ENCODE measurements at places on chromosomes 12 and 14. TPM values are rescaled to one million over a fixed set of nuclear protein-coding genes. Genes with fewer than 3 reads are reported as not detected.

Gene ABHD12B
- total RNA-seq: not detected

GRCh38 chr14:87170179-87170578, 822.8 kb downstream of the GALC start:
- DNase-seq: no peak

Gene GPRC5D
- total RNA-seq: not detected

- no peak for DNase-seq
Measured at GRCh38 chr12:51333536-51333935, 9.6 kb upstream of the BIN2 start.

DNA sequence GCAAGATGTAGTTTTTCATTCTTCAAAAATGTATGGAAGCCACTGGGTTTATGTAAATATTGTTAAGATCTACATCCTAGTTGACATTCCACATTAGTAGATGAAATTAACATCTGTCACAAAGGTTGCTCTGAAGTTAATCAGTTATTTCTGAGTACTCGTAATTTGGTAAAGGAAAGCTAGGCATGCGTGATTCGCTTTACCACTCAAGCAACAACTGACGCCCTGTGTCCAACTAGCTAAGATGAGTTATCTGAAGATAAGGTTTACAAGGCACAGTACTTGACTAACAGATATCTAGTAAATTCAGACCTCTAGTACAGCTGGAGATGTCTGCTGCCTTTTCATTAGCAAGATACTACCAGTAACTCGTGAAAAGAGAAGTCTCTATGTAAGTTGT, 14.1 kb downstream of the PRKD1 start:
- DNase-seq: no peak

- DNase-seq: no peak
Measured at GRCh38 chr12:50894241-50894640, 51.5 kb downstream of the TMPRSS12 start.

DNA sequence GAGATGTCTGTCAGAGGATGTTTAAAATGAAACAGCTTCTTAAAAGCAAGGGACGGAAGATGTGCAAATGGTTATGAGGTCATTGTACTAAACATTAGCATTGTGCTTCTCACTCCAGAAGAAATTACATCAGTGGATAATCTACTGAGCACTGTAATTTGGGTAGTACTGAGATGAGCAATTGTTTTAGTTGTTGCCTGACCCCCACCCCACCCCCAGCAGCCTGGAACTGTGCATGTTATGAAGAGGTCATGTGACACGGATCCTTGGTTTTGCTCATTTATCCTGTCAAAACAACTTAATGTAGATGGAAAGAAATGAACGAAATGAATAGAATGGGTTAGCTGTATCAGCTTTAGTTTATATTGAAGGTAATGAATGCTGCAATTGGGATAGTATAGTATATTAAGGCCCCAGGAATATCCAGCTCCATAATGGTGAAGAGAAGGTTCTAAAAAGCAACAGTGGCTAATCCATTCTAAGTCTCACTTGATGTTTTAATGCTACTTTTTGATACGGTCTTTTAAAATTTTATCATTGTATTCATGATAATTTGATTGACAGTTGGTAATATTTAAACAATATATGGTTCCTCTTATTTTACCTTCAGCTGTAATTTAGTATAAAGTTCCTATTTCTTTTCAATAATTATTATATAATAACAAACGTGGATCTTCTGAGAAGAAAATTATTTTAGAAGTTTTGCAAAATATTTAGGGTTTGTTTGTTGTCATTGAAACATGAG, 58.5 kb downstream of the WNK1 start:
- no peak for DNase-seq

- no peak for DNase-seq
Measured at GRCh38 chr12:63929426-63929825, 84.9 kb downstream of the SRGAP1 start.

Data from mesenteric fat pad (tissue), 1 donor.